Putamen (tissue), 1 donor: ENCODE measurements at places on chromosomes 7 and 10.
A peak's percentile ranks its signal among the peaks of the same experiment; 100 is the strongest.

GRCh38 chr10:103192089-103192450 is 1.0 kb downstream of the NT5C2 start:
- no peak for DNase-seq

- DNase-seq = no peak
Observed at GRCh38 chr7:41907444-41907843, 204.6 kb upstream of the INHBA start.

GRCh38 chr10:71082960-71083715 is 129.2 kb upstream of the UNC5B start:
- DNase-seq = no peak

- DNase-seq = peak; percentile 23
Observed at GRCh38 chr10:14822879-14823755, 14.7 kb downstream of the CDNF start.

GRCh38 chr10:103703941-103704919 is 151.1 kb downstream of the SH3PXD2A start:
- no peak for DNase-seq

- no peak for DNase-seq
Observed at GRCh38 chr10:16987206-16987621, 142.4 kb downstream of the CUBN start.
